Fibroblast of gingiva (primary cell): ENCODE measurements at places on chromosomes 3 and 15.

- no peak for DNase-seq
These were observed 98.8 kb downstream of the FNDC3B start for GRCh38 chr3:172138193-172138537.

- DNase-seq = no peak
These were observed 55.4 kb downstream of the PDZRN3 start for GRCh38 chr3:73569246-73569760.

DNA sequence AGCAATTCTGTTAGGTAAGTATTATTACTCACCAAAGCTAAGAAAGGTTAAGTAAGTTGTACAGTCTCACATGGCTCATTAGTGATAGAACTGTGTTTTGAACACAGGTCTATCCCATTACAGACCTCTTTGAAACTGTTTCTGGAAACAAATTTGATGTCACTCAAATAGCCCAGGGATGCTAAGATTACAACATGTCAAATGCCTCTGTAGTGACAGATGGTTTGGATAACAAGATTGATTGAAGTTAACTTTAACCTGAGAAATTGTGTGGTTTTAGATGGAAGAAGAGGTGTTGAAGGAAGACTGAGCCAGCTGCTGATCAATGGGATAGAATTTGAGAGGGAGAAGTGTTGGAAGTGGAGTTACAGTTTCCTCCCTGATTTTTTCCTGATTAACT lies 72.5 kb downstream of the SYN2 start:
- no peak for DNase-seq

- DNase-seq = no peak
These were observed 51.7 kb downstream of the GPR176 start for GRCh38 chr15:39868396-39868795.

DNA sequence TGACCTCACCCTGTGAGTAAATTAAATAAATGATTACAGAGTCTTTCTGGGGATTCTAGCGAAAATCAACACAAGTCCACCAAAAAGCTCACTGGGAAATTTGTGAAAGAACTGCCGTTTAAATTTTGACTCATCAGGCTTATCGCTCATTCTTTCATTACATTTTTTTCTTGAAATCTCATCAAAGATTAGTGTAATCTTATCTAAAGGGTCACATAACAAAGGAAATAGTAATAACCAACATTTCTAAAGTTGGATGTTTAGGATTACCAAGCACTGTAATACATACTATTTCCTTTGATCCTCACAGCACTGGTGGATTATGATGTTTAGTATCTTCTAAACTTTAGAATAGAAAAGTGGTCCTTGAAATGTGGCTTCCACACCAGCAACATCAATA lies 111.1 kb upstream of the CBLB start:
- no peak for DNase-seq

GRCh38 chr3:138348754-138349739 lies 668 bp downstream of the MRAS start:
- no peak for DNase-seq

DNA sequence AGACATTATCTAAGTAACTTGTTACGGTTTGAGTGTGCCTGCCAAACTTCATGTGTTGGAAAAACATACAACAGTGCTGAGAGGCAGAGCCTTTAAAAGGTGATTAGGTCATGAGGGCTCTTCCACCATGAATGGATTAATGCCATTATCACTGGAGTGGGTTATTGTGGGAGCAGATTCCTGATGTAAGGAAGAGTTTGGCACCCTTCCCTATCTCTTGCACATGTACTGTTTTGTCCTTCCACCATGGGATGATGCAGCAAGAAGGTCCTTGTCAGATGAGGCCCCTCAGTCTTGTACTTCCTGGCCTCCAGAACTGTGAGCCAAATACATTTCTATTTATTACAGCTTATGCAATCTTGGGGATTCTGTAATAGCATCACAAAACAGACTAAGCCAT lies 413.9 kb downstream of the EPHA3 start:
- peak; percentile 37 for DNase-seq

GRCh38 chr3:20319551-20319950 lies 133.5 kb upstream of the SGO1 start:
- DNase-seq = no peak

GRCh38 chr15:73596174-73596573 lies 37.0 kb downstream of the NPTN start:
- peak; percentile 30 for DNase-seq

GRCh38 chr3:138945709-138946662 lies 951 bp downstream of the FOXL2 start:
- no peak for DNase-seq

- DNase-seq = peak; percentile 14
These were observed 22.9 kb upstream of the THUMPD3 start for GRCh38 chr3:9339761-9340471.

DNA sequence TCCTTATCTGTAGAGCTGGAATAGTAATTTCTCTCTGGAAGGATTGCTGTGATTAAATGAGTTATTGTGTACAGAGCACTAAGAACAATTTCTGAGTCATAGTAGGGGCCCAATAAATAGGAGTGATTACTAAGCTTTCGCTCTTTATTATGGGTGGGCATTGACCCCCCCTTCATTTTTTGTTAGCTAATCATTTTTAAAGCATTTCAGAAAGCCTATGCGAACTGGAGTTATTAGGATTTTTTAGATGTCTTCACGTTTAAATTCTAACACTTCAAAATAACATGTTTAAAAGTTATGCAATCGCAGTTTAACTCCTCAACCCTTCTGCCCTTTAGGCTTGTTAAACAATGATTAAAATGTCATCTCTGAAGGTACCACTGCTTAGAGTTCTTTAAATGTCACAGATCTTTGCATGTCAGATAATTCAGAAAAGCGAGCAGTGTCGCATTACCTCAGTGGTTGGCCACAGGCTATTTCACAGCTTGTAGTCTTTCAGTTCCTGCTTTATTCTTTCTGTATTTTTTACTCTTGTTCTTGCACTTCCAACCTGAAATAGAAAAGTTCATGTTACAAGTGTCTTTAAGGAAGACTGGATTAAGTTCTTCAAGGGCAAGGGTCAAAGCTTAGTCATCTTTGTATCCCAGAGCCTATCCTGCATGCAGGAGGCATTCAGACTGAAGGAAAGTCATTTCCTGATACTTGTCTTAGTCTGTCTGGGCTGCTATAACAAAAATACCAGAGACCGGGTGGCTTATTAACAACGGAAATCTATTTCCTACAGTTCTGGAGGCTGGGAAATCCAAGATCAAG lies 102.9 kb downstream of the FNDC3B start:
- DNase-seq = peak; percentile 50

- no peak for DNase-seq
These were observed 46.2 kb downstream of the CMTM7 start for GRCh38 chr3:32437896-32438295.

- peak; percentile 68 for DNase-seq
These were observed 49.0 kb upstream of the OSBPL11 start for GRCh38 chr3:125644036-125645005.

- DNase-seq = peak; percentile 41
These were observed 8.8 kb downstream of the NECTIN3 start for GRCh38 chr3:111080413-111080812.
